ENCODE measurements at places on chromosomes 1 and 21. TPM values are rescaled to one million over a fixed set of nuclear protein-coding genes. Genes with fewer than 3 reads are reported as not detected.
A peak's percentile ranks its signal among the peaks of the same experiment; 100 is the strongest.

Gene EFCAB7
- 3.6 TPM for total RNA-seq

Gene SLC30A2
- total RNA-seq = not detected

Gene LRRC3
- total RNA-seq = not detected

GRCh38 chr1:24089743-24090555 is 22.0 kb downstream of the MYOM3 start:
- no peak for DNase-seq

- DNase-seq = peak; percentile 72
These were observed 141.5 kb downstream of the PTPRC start for GRCh38 chr1:198780376-198780775.

All from LHCN-M2 (cell line).